ENCODE measurements at places on chromosomes 12 and 14. TPM values are rescaled to one million over a fixed set of nuclear protein-coding genes. Genes with fewer than 3 reads are reported as not detected.

ACADS gene
- 0.99 TPM for polyA plus RNA-seq

SOX5 gene
- 19.5 TPM for polyA plus RNA-seq

FGF6 gene
- not detected for polyA plus RNA-seq

DENR gene
- polyA plus RNA-seq = 24.7 TPM

TOMM20L gene
- not detected for polyA plus RNA-seq

CCDC197 gene
- polyA plus RNA-seq = not detected

POTEM gene
- not detected for polyA plus RNA-seq

CLEC2D gene
- 4.9 TPM for polyA plus RNA-seq

BICDL1 gene
- 5.6 TPM for polyA plus RNA-seq

KLRC2 gene
- polyA plus RNA-seq = 5.5 TPM

ZNF84 gene
- 31.2 TPM for polyA plus RNA-seq

ASB2 gene
- not detected for polyA plus RNA-seq

EXOC3L4 gene
- not detected for polyA plus RNA-seq

LGMN gene
- polyA plus RNA-seq = 15.1 TPM

HOXC12 gene
- not detected for polyA plus RNA-seq

SPRYD4 gene
- polyA plus RNA-seq = 1.6 TPM

C3AR1 gene
- not detected for polyA plus RNA-seq

BEST3 gene
- polyA plus RNA-seq = not detected

OTX2 gene
- not detected for polyA plus RNA-seq

BMP4 gene
- polyA plus RNA-seq = 1.2 TPM

ALG10B gene
- 4.0 TPM for polyA plus RNA-seq

RD3L gene
- polyA plus RNA-seq = 3.6 TPM

KRT6C gene
- polyA plus RNA-seq = not detected

BIN2 gene
- polyA plus RNA-seq = not detected
